Upper lobe of left lung (tissue), 6 donors: ENCODE measurements at places on chromosomes 13 and 19. TPM values are rescaled to one million over a fixed set of nuclear protein-coding genes. Genes with fewer than 3 reads are reported as not detected.

DNA sequence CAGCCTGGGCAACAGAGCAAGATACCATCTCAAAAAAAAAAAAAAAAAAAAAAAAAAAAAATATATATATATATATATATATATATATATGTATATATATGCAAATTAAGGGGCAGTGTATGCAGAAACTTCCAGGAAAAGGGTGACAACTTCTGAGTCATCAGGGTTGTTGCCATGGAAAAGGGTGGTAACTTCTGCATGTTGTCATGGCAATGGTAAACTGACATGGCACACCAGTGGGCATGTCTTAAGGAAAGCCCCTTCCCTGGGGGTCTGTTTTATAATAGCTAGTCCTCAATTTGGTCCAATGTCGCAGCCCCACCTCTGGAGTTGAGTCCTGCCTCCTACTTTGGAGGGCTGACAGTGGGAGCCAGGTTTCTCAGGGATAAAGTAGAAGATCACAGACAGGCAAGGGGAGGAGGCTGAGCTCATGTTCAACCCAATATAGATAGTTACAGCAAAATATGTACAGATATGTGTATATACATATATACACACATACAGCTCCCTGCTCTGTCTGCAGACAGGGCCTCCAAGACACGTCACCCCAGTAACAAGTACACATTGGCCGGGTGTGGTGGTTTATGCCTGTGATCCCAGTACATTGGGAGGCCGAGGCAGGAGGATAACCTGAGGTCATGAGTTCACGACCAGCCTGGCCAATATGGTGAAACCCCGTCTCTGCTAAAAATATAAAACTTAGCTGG, 7.2 kb upstream of the FCHO1 start:
- DNase-seq, result no peak

GRCh38 chr13:78096221-78096620, 177.6 kb upstream of the EDNRB start:
- DNase-seq, result no peak

DNA sequence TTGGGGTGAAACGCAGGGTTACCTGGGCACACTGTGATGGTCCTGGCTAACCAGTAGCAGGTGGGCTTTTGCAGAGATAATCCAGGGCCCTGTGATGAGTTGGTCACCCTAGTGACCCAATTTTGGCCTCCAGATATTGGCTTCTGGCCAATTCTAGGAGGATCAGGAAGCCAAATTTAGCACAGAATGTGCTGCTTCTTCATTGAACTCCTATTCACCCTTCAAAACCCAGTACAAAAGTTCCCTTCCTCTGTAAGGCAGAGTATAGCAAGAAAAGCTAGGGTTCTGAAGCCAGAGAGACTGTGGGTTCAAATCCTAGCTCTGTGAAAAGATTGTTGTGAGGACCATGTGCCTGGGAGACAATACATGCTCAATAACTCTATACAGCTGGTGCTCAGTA, 70.8 kb downstream of the INSR start:
- DNase-seq, result no peak

- no peak for DNase-seq
Measured at GRCh38 chr19:48598996-48599700, 7.4 kb upstream of the SPACA4 start.

DNA sequence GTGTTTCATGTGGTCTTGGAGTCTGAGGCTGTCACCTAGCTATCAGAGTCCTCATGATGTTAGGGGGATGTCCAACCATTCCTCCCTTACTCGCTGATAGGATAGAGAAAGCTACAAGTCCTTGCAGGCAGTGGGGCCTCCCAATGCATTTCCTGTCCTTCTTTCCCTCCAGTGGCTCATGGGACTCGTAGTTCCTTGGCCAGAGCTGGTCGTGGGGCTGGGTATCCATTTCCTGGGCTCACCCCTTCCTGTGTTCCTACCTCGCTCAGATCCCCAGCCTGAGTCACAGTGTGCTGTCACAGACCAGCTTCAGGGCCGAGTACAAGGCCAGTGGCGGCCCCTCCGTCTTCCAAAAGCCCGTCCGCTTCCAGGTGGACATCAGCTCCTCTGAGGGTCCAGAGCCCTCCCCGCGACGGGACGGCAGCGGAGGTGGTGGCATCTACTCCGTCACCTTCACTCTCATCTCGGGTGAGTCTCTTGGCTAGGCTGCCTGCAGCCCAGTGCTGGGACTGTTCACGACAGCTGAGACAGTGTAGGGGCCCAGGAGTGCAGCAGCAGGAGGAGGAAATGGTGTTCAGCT, 19.1 kb downstream of the TMEM150B start:
- no peak for DNase-seq

- DNase-seq, result no peak
Measured at GRCh38 chr13:71252184-71252704, 614.8 kb downstream of the DACH1 start.

DNA sequence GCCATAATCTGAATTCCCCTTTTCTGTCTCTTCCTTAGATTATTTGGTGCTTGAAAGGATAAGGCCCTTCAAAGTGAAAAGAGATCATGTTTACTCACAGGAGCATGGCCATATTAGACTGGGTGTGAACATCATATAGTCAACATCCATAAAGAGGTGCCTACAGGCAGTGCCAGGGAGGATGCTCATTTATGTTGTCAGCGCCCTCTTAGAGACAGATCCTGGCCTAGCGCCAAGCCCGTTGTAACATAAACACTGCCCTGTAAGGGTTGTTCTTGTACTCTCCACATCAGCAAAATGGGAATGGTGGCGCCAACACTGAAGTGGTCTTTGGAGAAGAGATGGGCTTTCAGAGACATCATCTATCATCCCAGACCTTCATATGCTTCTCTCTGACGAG, 16.1 kb downstream of the PCDH8 start:
- no peak for DNase-seq

GRCh38 chr13:113064534-113065405, 40.8 kb upstream of the F7 start:
- DNase-seq, result no peak

GPC6 gene
- total RNA-seq, result 1.3 TPM
